ENCODE measurements at places on chromosomes 3 and 15. TPM values are rescaled to one million over a fixed set of nuclear protein-coding genes. Genes with fewer than 3 reads are reported as not detected.

GRCh38 chr15:75763137-75763611 is 50.5 kb upstream of the CSPG4 start:
- DNase-seq: no peak

GRCh38 chr15:81311752-81312464 is 12.0 kb downstream of the STARD5 start:
- no peak for DNase-seq

DNA sequence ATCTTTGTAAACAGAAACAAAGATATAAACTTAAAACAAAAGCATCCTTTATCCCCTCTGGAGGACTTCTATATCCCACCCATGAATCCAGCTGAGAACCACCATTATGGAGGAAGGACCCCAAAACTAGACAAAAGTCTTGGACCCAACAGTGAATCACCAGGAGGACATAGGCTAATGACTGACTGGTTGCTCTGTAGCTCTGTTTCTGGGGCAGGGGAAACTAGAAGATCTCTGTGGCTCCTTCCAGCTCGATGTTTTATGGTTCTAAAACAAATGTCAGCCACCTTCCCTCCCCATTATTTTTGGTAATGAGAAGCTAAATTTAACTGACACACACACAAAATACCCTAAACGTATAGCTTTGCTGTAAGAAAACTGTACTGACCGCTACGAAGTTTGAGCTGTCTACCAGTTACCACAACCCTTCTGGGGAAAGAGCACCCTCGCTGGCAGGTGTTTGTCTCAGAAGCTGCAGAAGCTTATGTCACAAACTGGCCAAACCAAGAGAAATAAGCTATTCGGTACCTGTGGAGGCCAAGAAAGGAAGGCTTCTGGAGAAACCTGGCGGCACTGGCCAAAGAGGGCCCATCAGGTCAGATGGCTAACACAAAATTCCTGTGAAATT is 36.4 kb downstream of the MB21D2 start:
- DNase-seq: no peak

GRCh38 chr3:154976072-154976983 is 103.8 kb upstream of the MME start:
- no peak for DNase-seq

DNA sequence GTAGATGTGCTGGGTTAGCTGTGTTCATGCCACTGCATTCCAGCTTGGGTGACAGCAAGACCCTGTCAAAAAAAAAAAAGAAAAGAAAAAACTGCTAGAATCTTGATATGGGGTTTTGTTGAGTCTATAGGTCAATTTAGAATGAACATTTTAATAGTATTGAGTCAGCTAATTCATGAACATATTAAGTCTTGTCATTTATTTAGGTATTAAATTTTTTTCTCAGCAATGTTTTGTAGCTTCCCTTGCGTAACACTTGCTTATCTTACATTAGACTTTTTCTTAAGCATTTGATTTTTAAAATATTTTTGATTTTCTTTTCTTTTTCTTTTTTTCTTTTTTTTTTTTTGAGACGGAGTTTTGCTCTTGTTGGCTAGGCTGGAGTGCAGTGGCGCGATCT is 60.7 kb upstream of the GOLGA6B start:
- no peak for DNase-seq

DNA sequence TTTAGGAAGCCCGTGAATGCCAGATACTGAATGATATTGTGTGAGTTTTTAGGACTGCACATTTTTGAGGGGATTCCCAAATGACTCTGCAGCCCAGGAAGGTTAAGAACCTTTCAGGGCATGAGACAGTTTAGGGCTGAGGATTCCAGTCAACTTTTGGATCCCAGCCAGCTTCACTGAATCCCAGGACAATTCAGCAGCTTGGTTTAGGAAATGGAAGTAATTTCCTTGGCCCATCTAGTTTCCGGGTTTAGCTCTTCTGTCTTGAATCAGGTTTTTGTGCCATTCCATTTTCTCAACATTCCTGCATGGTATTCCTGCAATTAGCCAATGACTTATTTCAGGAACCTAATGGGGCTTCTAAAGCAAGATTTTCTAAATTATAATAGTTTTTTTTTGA is 253.9 kb downstream of the LSAMP start:
- no peak for DNase-seq

- DNase-seq: no peak
Observed at GRCh38 chr3:11164607-11165006, 10.3 kb downstream of the HRH1 start.

GRCh38 chr3:24110051-24110450 is 165.0 kb downstream of the NR1D2 start:
- no peak for DNase-seq

Gene SLC6A1
- total RNA-seq: not detected

Gene SERINC4
- total RNA-seq: 0.33 TPM

Gene ALDH1L1
- total RNA-seq: 11.2 TPM

Gene FGD5
- not detected for total RNA-seq

Gene FILIP1L
- 5.2 TPM for total RNA-seq

Gene POTEB3
- total RNA-seq: not detected

Data from Calu3 (cell line).